AG09319 (cell line): ENCODE measurements at places on chromosomes 3 and 15.

DNA sequence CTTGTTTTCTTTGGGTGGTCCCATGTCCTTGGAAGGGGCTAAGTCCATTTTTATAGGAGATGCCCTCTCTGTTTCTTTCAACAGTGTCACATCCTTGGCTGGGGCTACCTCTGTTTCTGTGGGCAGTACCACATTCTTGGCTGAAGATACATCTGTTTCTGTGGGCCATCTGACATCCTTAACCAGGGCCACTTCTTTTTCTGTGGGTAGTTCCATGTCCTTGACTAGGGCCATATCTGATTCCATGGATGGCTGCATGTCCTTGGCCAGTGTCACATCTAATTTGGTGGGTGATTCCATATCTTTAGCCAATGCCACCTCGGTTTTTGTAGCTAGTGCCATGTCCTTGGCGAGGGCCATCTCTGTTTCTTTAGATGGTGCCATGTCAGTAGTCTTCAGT, 99.5 kb downstream of the MAP4 start:
- no peak for DNase-seq

DNA sequence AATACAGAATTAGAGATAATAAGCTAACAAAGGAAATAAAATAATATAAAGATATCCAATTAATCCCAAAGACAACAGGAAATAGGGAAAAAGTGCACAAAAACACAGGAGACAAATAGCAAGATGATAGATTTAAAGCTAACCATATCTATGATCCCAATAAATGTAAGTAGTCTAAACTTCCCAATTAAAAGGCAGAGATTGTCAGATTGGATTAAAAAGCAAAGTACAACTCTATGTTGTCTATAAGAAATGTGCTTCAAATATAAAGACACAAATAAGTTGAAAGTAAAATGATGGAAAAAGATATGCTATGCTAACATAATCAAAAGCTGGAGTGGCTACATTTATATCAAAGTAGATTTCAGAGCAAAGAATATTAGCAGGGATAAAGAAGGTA, 133.1 kb upstream of the ATP2B2 start:
- no peak for DNase-seq

GRCh38 chr15:92074646-92075045, 221.1 kb downstream of the SLCO3A1 start:
- DNase-seq: no peak

DNA sequence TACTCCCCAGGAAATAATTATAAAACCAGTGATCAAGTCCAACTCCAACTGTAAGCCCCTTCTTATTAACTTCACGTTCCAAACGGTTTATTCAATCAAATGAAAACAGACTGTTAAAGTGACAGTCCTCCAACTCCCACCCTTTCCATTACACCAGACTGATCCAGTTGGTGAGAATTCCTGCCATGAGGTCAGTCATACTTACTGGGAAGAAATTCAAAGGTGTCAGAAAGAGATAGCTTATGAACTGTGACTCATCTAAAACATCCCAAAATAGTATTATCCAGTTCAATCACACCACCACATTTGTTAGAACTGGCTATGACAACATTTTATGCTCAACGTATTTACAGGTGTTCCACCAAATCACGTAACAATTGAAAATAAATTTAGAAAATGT, 19.5 kb downstream of the SMARCC1 start:
- no peak for DNase-seq

GRCh38 chr3:53974324-53974723, 82.7 kb upstream of the SELENOK start:
- no peak for DNase-seq

DNA sequence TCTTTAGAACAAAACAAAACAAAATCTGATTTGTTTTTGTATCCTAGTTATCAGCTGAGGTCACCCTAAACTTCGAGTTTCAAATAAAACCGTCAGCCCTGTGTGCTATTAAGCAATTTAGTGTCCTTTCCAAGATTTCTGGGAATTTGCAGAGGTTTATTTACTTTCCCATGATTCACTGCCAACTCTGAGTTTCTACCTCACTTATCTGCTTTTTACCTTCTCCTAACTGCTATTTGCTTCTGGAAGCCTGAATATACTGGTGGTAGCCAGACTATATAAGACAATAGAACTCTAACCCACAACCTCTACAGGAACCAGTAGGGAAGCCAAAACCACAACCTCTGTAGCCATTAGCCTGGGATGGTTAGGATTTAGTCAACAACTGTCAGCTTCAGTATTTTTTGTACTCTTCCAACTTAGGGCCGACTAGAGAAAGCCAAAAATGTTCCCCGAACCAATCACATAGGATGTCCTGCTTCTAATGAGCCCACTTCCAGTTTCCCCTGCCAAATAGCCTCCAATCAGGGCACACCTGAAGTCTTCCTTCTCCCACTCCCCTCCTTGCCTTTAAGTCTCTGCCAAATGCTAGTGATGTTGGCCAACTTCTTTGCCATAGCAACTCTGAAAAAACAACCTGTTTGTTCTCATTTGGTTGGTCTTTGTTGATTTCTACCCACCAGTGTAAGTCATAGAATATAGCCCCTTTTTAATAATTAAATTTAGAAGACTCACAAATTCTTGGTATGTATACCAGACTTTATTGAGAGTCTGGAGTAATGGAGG, 273.1 kb downstream of the ULK4 start:
- peak; percentile 30 for DNase-seq

- no peak for DNase-seq
Observed at GRCh38 chr3:50445919-50446318, 57.5 kb downstream of the CACNA2D2 start.
